ENCODE measurements at places on chromosomes 7 and 10.

DNA sequence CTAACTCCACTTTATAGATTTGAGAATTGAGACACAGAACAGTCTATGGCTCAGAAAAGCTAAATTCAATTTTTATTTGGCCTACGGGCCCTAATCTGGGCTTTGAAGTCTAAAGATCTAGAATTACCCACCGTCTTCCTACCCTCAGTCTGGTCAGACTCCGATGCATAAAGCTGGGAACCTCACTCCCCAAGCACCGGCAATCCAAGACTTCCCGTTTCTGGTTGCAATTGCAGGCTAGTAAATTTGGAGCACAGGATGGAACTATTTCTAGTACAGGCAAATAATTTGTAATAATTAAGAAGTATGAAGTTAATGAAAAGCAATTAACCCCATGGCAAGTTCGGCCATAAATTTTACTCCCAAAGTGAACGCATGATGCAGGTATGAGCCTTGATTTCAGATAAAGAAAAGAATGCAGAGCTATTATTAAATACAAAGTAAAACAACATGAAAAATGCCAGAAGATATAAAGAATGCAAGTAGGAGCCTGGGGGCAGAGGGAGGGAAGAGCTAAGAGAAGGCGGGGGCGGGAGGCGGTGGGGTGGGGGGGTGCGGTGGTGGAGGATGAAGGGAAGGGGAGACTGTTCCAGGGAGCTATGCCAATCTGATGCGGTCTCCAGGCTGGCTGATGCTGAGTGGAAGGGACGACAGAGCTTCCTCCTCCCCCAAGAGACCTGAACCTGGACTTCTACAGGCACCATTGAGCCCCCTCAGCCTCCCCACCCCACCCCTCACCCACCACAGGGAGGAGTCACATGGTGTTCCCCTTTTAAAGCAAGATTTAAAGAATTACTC is 45.1 kb downstream of the BPGM start:
- no peak for DNase-seq

GRCh38 chr7:77950548-77950947 is 152.0 kb downstream of the PHTF2 start:
- no peak for DNase-seq

GRCh38 chr7:98352621-98353020 is 48.3 kb downstream of the BAIAP2L1 start:
- DNase-seq = no peak

DNA sequence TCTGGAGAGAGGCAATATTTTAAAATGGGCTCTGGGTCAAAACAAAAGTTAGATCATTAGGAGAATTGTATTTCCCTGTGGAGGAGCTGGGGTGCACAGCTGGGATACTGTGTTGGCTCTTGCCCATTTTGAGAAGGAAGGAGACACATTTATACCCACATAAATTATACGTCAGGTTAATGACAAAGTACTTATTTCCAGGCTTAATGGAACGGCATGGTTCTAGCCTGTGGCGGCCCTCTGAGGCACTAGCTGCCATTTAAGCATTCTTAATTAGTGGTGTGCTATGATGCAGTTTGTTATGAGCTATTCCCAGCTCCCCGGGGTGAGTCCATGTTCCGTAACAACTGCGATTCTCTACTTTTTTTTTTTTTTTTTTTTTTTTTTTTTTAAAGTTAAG is 193.5 kb downstream of the SEC23IP start:
- no peak for DNase-seq

DNA sequence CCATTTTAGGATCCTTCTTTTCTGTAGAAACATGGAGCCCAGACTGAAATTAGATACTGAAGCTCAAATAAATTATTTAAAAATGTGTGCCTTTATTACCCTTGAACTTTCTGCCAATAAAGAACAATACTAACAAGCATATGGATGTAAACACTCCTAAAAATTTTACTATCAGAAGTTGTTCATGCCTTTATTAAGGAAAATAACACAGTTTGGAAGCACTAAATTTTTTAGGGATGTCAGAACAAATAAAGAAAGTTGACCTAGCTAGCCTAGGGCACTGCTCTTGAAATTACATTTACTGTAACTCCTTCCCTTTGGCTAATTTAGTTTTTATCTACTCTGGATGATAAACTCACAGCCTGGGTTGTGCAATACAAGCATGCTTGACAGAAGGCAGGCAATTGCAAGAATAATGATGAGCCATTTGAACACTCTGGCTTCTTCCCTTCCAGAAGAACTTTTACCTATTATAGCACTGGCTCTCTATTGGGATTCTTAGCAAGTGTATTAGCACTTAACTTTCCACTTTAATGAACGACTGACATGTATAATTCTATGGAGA is 351.7 kb upstream of the C7orf33 start:
- DNase-seq = no peak

- DNase-seq = no peak
Observed at GRCh38 chr7:6250364-6250833, 22.0 kb downstream of the CYTH3 start.
